NCI-H1092 (cell line): ENCODE measurements at places on chromosomes 12 and 14.

DNA sequence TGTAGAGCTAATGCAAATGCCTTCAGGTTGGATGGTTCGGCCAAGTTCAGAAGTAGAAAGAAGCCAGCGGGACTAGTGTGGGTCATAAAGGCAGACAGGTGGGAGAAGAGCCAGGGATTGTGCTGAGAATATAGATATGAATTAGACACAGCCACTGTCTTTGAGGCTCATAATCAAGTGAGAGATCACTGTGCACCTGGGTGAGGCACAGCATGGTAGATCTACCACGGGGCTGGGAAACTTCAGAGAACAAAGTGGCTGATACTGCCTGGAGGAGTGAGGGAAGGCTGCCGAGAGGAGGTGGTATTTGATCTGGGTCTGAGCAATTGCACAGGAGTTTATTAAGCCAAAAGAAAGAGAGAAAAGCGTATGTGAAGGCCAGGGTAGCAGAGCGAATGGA, 40.6 kb upstream of the CHST11 start:
- no peak for DNase-seq

- no peak for DNase-seq
Observed at GRCh38 chr12:101664992-101665391, 32.4 kb upstream of the CHPT1 start.

- no peak for DNase-seq
Observed at GRCh38 chr14:94405486-94405885, 17.1 kb upstream of the SERPINA1 start.

GRCh38 chr12:65152596-65152995, 16.8 kb upstream of the LEMD3 start:
- no peak for DNase-seq

GRCh38 chr12:1914114-1914911, 4.1 kb downstream of the CACNA2D4 start:
- DNase-seq = no peak

GRCh38 chr14:74604157-74604556, 7.9 kb downstream of the LTBP2 start:
- no peak for DNase-seq

GRCh38 chr14:87076146-87076545, 916.8 kb downstream of the GALC start:
- DNase-seq = no peak

GRCh38 chr14:75046899-75047298, 4.4 kb downstream of the MLH3 start:
- DNase-seq = no peak

- DNase-seq = no peak
Observed at GRCh38 chr12:64160021-64160710, 61.9 kb downstream of the KICS2 start.

DNA sequence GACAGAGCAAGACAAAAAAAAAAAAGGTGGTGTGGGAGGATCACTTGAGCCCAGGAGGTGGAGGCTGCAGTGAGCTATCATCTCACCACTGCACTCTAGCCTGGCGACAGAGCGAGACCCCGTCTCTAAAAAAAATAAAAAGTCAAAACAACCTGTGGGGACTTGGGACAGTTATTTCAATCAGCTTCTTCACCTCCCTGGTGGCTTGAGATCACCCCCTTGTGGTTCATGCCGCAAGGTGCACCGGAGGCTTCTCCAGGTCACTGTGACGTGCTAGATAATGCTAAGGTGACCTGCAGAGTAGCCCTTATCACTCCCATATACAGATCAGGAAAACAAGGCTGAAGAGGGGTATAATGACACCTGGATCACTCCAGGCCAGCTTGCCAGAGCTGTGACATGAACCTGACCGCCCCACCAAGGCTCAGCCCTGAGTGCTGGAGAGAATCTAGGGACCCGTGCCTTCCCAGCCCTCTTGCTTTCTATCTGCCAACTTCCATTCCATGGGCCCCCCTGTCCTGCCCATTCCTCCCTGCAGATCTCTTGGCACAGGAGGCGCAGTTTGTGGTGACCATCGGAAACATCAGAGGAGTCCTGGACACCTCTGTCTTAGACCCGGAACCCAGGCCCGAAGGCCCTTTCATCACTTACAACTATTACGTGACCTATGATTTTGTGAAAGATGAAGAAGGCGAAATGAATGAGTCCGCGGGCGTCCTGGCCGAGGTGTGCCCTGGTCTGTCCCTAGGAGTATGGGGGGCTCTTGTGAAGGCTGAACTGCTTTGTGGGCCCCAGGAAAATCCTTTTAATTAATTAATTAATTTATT, 8.1 kb downstream of the LRRC43 start:
- peak; percentile 19 for DNase-seq

- DNase-seq = no peak
Observed at GRCh38 chr14:79584679-79585078, 626.6 kb downstream of the DIO2 start.

- no peak for DNase-seq
Observed at GRCh38 chr12:124238886-124239285, 56.0 kb upstream of the RFLNA start.

GRCh38 chr14:100261621-100262020, 22.7 kb downstream of the YY1 start:
- no peak for DNase-seq

GRCh38 chr12:131572626-131573025, 138.3 kb upstream of the SFSWAP start:
- DNase-seq = no peak

DNA sequence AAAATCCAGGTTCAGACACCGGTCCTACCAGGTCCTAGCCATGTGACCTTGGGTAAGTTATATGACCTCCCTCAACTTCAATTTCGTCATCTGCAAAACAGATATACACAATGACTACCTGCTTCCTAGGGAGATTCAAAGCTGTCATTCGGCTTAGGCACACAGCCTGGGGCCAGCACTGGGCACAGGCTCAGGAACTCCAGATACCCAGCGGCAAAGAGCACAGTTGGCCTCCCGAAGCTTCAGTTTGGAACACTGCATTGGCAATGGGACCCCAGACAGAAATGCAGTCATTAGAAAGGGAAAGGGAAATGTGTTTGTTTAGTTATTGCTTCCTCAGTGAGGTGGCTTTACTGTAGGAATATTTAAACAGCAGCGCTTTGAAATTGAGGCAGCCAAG, 11.4 kb downstream of the PLEKHG6 start:
- DNase-seq = no peak

GRCh38 chr12:49635036-49635435, 11.7 kb downstream of the PRPF40B start:
- DNase-seq = no peak

GRCh38 chr14:55126034-55126433, 3.0 kb upstream of the LGALS3 start:
- DNase-seq = no peak

GRCh38 chr14:30620178-30620577, 1.9 kb upstream of the SCFD1 start:
- DNase-seq = no peak

DNA sequence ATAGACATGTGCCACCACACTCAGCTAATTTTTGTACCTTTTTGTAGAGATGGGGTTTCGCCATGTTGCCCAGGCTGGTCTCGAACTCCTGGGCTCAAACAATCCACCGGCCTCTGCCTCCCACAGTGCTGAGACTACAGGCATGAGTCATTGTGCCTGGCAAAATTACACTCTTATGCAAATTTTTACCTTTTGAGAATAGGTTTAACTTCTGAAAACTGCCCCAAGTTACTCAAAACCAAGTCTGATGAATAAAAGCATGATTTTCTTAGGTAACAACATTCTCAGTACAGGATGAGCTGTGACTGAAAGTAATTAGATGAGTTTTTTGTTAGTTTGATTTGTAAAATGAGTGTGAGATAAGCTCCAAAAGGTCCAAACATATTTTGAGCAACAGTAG, 166.0 kb downstream of the RPS29 start:
- DNase-seq = no peak

DNA sequence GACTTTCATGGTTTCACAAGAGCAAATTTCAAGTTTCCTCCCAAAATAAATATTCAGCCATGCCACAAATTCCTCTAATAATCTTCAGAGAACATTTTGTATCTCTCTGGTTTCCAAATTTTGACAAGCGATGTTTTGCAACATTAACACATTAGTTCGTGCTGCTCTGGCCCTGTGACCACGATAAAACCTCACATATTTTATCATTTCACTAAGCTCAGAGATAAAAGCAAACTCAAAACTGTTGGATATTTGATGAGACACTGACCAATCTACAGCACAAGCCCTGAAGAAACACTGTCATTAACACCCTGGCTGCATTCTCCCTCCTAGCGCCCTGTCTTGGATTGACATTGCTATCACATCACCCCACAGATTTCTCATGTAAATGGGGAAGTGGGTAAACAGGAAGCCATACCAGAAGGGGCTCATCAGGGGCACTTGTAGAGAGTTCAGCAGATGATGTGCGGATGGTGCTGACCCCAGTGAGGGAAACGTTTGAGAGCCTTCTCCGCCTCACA, 264.3 kb downstream of the PRKD1 start:
- no peak for DNase-seq

GRCh38 chr12:49092816-49093406, 1.7 kb downstream of the DHH start:
- no peak for DNase-seq

- no peak for DNase-seq
Observed at GRCh38 chr12:66947119-66947518, 268.2 kb upstream of the GRIP1 start.

DNA sequence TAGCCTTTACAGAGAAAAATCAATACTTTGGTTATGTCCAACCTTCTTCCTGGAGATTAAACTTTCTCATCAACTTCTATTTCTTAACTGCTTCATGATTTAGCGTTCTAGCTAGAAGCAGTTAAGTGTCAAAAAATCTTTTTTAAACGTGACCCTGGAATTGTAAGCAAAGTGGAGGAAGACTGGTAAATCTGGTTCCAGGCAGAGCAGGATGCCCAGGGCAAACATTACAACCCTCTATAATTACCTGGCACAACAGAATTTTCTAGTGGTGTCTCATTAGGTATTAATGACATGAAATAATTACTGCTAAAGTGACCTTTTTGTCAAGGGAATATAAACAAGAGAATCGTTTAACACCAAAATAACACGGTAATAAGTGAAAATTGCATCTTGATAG, 320.8 kb downstream of the MED13L start:
- DNase-seq = no peak

DNA sequence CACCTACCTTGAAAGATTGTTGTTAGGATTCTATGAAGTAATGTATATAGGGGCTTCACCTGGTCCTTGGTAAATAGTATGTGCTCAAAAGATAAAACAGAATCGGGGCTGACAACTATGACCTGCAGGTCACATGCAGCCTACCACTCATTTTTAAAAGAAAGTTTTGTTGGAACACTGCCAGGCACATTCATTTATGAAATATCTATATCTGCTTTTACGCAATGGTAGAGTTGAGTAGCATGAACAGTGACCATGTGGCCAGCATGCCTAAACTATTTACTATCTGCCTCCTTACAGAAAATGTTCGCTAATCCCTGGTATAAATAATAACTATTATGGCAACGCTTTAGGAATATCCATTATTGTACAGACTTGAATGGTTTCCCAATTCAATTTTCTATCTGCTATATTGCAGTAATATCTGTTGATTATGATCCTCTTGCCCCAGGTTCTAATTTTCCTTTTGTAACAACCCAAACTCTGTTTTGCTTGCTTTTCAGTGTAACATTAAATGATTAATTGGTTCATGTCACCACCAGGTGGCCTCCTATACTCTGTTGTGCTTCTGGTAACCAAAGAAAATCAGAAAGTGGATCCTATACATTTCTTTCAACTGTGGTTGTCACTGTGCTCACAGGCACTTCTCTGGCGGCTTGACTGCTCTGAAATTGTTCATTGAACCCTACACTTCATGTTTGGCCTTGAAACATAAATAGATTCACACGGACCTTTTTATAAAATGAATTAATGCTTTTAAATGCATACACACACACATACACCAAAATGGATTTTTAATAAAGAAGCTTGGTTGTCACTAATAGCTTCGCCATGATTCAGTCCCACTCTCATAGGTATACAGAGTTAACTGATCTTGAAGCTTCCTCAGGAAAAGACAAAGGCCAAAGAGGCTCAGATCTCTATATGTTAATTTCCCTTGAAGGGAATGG, 227.7 kb upstream of the NPAS3 start:
- DNase-seq = peak; percentile 59

DNA sequence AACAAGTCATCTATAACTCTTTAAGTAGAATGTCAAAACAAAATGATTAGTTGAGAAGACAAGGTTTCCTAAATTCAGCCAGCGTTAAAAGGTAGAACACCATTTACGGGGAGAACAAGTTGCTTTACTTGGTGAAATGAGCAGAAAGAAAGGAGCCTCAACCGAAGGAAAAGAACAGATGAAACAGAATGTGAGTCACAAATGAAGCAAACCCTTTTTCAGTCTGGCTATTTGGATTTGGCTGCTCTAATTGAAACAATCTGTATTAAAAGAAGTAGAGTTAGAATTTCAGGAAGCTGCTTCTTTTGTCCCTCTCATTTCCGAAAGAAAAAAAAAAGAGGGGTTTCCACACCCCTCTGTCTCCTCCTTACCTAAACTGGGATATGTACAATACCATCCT, 34.6 kb downstream of the CEP128 start:
- no peak for DNase-seq

DNA sequence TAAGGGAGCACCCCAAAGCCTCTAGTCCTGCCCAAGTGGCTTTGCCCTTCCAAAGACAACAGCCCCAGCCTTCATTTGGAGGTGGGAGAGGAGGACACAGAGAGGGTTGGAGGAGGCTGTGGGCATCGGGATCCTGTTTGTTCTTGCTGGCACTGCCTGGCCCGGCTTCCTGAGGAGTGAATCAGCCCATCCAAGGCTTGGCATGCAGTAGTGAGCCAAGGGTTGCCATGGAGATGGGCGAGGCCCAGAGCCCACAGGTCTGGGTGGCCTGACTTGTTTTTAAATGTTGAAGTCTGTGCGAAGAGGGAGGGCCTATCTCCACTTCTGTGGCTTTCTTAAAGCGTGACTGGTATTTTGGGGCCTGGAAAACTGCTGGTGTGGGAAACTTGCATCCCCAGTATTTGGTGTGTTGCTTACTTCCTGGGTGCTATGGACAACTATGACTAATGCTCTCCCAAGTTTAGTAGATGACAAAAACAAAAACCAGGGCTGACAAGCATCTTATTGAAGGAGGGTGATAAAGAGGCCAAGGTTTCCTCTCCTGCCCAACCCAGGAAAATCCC, 15.8 kb downstream of the CD9 start:
- DNase-seq = no peak

DNA sequence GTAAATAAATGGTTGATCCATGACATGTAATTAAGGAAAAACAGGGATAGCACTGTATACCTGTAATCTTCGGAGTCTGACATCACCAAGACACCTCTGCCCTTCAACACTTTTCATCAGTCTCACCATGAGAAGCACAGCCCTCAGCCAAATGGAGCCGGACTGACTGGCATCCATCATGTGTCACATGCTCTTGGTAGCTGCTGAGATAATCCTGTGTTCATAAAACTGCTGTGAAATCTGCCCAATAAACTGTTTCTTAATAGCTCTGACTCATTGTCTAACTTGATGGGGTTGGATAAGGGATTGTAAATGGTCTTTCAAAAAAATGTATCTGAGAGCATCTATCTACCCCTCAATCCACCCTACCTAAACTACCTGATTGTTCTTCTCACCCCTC, 33.6 kb downstream of the KCNH5 start:
- no peak for DNase-seq

- DNase-seq = peak; percentile 50
Observed at GRCh38 chr14:21069388-21070082, 569 bp upstream of the ARHGEF40 start.
